ENCODE measurements at places on chromosomes 11 and 22. TPM values are rescaled to one million over a fixed set of nuclear protein-coding genes. Genes with fewer than 3 reads are reported as not detected.

GRCh38 chr11:134714021-134714656, 302.1 kb upstream of the B3GAT1 start:
- DNase-seq = no peak

TYR gene
- 10.5 TPM for total RNA-seq

- DNase-seq = no peak
Observed at GRCh38 chr22:44710474-44711240, 8.7 kb downstream of the PRR5 start.

DNA sequence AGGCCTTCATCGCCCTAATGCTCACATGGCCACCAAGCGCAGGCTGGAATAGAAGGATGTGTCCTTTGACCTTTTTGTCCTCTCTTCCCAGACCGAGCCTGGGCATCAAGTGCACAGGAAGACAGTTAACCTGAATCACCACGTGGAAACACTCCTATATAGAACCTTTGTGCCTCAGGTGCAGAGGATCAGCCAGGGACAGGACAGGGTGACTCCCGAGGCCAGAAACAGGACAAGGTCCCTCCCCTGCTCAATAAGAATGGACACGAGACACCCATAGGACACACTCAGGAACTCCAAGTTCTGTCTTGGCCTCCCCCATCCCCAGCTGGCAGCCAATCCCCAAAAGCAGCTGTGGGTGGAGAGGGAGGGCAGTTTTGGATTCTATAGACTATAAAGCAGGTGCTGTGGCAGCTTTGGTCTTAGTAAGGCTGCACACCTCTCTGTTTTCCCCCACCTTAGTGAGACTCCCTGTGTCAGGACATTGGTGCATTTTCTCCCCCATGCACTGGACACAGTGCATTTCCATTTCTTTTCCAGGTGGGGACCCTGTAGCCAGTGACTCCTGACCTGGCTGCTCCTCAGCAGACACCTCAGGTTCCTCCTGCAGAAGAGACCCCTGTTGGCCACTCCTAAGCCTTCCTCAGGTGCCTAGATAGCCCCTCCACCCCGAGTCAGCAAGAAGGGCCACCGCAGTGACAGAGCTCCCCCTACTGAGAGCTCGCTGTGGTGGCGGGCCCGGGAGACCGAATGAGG, 43.6 kb upstream of the POU2AF1 start:
- DNase-seq = no peak

OR56A1 gene
- total RNA-seq = 1.2 TPM

GRCh38 chr11:96101146-96101545, 177.2 kb upstream of the MTMR2 start:
- no peak for DNase-seq

GRCh38 chr22:30859714-30860095, 108.9 kb downstream of the MORC2 start:
- peak; percentile 20 for DNase-seq

PVALB gene
- not detected for total RNA-seq

GRCh38 chr11:78062671-78063070, 990 bp upstream of the THRSP start:
- no peak for DNase-seq

DNA sequence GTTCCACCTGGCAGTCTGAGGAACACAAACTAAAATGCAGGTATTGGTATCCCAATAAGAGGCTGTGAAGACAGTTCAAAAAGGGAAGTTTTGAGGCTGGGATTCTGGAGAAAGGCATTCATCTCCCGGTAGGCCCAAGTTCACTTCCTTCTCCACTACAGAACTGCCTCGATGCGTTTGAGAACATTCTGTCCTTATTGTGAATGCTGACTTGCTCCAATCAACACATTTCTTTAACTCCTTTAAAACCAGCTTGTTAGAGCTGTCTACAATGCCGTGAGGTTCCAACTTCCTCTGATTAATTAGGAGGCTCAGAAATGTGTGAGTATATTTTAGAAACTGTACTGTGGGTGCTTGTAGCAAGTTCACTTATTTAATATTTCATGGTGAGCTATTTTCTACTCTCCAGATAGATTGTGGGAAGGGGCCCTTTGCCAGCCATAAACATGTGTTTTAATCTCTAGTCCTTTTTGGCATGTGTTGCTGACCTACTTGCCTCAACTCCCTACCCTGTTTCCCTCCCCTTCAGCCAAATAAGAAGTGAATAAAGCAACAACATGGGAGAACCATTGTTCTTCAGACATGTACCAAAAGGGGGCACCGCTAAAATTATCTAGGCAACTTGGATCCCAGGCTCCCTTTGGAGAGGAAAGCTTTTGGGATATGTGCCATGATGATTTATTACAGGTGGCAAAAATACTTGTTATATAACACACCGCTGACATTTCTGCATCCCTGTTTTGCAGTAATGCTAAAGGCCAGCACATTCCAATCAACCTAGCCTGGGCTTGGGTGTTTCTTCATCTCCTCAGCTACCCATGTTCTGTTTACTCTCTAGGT, 245.6 kb downstream of the BLID start:
- DNase-seq = no peak

SLCO2B1 gene
- total RNA-seq = 9.7 TPM

- DNase-seq = no peak
Observed at GRCh38 chr22:47445716-47446290, 683.4 kb downstream of the TBC1D22A start.

DNA sequence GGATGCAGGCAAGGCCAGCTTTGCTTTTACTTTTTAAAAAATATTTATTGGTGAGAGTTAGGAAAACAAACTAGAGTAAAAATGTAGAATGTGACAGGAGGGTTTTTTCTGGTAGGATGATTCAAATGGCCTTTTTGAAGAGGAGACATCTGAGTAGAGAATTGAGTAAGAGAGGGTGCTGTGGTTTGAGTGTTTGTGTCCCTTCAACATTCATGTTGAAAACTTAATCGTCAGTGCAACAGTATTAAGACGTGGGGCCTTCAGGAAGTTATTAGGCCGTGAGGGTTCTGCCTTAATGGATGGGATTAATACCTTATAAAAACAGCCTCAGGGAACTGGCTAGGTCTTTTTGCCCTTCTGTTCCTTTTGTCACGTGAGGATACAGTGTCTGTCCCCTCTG, 288.8 kb upstream of the C11orf87 start:
- DNase-seq = no peak

DNA sequence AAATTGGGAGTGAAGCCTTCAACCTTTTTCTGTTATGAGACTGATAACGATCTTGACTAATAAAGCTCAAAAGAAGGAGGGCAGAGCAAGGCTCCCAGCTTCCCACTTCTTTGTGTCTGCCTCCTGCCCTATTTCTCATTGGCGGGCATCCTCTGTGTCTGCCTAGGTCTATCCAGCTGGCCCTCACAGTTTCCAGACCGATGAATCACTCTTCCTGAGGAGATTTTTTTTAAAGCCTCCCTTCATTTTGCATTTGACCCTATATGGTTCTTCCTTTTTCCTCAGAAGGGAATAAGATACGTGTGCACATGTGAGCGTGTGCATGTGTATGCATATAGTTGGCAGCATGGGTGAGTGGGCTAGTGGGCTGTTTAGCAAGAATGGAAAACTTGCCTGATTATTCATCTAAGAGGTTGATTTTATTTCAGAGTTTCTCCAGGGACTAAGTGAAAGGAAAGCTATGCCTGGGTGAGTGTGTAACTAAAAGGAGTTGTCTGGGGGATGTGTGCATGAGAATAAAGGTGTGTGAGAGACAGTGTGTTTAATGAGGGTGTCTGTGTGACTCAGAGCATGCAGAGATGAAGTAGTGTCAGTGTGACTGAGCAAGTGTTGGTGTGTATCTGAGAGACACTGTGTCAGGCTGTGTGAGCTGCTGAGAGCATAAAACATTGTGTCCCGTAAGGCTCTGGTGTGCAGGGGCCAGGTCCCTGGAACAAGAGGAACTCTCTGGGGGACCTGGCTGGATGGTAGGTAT, 12.2 kb downstream of the PHLDB1 start:
- DNase-seq = no peak

TRIM51 gene
- total RNA-seq = not detected

ANKK1 gene
- 5.6 TPM for total RNA-seq

GRCh38 chr11:29127461-29127860, 889.4 kb downstream of the KCNA4 start:
- DNase-seq = no peak
